ENCODE measurements at places on chromosomes 2 and 18. TPM values are rescaled to one million over a fixed set of nuclear protein-coding genes. Genes with fewer than 3 reads are reported as not detected.

Gene STARD6
- total RNA-seq: not detected

Gene POTEI
- not detected for total RNA-seq

Gene NETO1
- 0.83 TPM for total RNA-seq

Gene IL37
- not detected for total RNA-seq

Gene TMEM163
- total RNA-seq: 0.38 TPM

DNA sequence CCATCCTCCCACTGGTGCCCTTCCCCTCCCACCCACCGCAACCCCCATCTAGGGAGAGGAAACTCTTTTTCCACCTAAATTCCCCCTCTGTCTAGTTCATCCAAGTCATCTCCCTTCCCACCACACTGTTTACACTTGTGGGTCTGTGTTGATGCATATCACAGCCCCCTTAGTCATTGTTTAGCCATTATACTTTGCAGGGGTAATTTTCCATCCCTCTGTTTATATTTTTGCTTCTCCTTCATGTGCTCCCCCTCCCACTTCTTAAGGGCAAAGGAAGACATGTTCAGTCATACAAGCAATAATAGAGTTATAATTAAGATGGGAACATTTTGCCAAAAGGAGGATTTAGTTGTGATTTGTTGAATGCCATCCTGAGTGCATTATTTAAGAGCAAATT lies 187.8 kb upstream of the TNP1 start:
- DNase-seq: no peak

GRCh38 chr2:20050104-20050645 lies 1.3 kb downstream of the LAPTM4A start:
- no peak for DNase-seq

- DNase-seq: no peak
These were observed 63.5 kb downstream of the CCDC102B start for GRCh38 chr18:68861365-68861764.

DNA sequence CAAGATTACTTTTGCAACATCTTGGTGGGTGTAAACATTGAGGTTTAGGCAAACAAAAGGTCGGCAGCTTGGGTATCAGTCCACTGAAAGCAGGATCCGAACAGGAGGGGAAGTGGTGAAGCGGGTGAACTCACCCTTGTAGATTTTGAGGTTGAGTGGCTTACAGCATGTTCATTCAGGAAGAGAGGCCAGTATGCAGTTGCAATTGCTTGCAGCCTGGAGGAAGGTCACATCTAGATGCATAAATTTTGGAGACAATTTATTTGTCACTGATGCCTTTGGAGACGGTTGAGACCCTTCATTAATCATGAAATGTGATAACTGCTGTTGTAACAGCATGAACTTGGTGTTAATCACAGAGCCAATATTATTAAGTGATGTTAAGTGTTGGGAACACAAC lies 131.1 kb downstream of the LTBP1 start:
- DNase-seq: no peak

DNA sequence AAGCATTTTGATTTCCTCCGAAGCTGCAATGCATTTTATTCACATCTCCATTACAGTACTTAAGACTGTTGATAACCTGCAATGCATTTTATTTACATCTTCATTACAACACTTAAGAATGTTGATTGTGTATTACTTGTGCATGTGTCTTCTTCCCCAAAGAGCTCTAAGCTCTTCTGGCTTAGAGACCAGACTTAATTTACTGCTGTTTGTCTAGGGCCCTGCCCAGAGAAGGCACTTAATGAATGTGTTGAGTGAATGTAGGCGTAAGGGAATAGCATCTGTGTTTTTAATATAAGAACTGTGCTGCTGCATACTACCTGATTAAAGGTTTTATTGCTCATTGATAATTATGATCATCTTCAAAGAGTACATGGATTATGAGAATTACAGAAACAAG lies 295.6 kb downstream of the ZNF385B start:
- no peak for DNase-seq

- no peak for DNase-seq
These were observed 470.2 kb downstream of the PTPRM start for GRCh38 chr18:8037296-8037695.

DNA sequence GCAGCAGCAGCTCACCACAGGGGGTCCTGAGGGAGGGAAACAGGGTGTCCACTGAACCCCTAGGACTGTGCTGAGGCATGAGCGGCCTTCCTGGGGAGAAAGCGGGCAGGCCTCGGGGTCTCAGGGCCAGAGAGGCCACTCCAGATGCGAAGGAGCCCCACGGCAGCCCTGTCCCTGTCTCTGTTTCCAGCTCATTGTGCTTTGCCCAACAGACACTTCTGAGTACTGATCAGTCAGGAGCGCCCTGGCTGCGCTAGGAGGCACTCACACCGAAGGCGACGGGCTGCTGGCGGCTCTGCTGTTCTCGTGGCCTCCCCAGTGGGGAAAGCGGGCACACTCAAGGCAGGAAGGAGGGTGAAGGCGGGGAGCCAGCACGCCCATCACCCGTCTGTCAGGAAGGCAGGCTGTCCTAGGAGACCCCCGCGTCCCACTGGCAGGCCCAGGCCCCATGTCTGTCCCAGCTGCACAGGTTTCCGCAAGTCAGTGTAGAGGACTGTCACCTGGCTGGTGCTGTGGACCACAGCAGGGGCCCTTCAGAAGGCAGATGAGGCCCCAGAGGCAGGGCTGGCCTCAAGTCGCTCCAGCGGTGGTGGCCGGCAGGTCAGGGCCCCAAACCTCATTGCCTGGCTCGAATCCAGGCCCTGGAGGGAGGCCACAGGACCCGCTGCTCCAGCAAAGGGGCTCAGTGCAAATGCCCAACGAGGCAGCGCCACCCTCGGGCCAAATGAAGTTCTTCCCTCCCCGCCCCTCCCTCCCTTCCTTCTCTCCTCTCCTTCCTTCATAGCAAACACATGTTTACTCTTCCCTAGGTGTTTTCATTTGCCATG lies 6.8 kb downstream of the ESPNL start:
- peak; percentile 68 for DNase-seq

GRCh38 chr2:171579481-171579880 lies 57.2 kb downstream of the CYBRD1 start:
- no peak for DNase-seq

All from cardiac septum (tissue), 1 donor.